ENCODE measurements at places on chromosomes 2 and 18. TPM values are rescaled to one million over a fixed set of nuclear protein-coding genes. Genes with fewer than 3 reads are reported as not detected.

- no peak overlapping the region for H3K27ac ChIP-seq
- no peak for DNase-seq
- H3K27me3 ChIP-seq: no peaks in the 10 kb centered on the region
These were observed 4.1 kb upstream of the LPIN1 start for GRCh38 chr2:11742317-11742701.

- H3K27me3 ChIP-seq: no peaks in the 10 kb centered on the region
- no peak for DNase-seq
- no peaks in the 10 kb centered on the region for H3K4me1 ChIP-seq
- H3K36me3 ChIP-seq: no peaks in the 10 kb centered on the region
- no peak overlapping the region for H3K4me3 ChIP-seq
These were observed 34.0 kb downstream of the ADAM23 start for GRCh38 chr2:206477296-206477695.

- H3K36me3 ChIP-seq: no peaks in the 10 kb centered on the region
- H3K4me3 ChIP-seq: no peak overlapping the region
- H3K4me1 ChIP-seq: no peaks in the 10 kb centered on the region
- H3K27me3 ChIP-seq: no peaks in the 10 kb centered on the region
These were observed 165.0 kb downstream of the ZEB2 start for GRCh38 chr2:144354953-144355352.

DNA sequence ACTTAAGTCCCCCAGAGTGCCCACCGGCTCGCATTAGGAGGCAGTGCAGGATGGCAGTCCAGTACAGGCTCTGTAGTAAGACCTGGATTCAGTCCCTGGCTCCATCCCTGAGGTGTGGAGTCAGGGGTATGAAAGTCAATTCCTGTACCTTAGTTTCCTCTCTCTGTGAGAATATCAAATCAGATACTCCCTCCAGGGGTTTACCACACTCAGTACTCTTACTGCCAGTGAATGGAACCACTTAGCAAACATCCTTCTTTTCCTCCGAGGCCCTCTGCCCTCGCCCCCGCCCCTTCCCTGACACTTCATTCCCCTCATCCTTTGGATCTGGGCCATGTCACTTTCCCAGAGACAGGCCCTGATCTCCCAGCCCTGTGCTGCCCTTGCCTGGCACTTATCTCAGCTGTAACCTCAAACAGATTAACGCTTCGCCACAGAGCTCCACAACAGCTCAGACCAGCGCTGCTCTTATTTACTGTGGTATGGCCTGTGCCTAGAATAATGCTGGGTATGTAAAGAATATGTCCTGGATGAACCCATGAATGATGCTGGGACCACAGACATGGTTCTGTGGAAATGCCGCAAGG is 159.0 kb upstream of the TMEM200C start:
- DNase-seq: no peak
- no peaks in the 10 kb centered on the region for H3K36me3 ChIP-seq
- H3K27me3 ChIP-seq: no peaks in the 10 kb centered on the region
- H3K4me1 ChIP-seq: no peaks in the 10 kb centered on the region
- H3K27ac ChIP-seq: no peak overlapping the region
- H3K4me3 ChIP-seq: no peak overlapping the region

DNA sequence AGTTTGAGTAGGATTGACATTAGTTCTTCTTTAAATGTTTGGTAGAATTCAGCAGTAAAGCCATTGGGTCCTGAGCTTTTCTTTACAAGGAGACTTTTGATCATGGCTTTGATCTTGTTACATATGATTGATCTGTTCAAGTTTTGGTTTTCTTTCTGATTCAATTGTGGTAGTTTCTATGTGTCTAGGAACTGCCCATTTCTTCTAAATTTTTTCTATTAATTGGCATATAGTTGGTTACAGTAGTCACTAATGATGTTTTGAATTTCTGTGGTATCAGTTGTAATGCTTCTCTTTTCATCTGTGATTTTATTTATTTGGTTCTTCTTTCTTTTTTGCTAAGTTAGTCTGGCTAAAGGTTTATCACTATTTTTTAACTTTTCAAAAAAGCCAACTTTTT is 73.3 kb upstream of the DLGAP1 start:
- no peak for DNase-seq
- H3K4me3 ChIP-seq: no peak overlapping the region
- no peaks in the 10 kb centered on the region for H3K4me1 ChIP-seq
- no peaks in the 10 kb centered on the region for H3K36me3 ChIP-seq

GRCh38 chr18:14970027-14970426 is 222.1 kb downstream of the ANKRD30B start:
- H3K27me3 ChIP-seq: no peaks in the 10 kb centered on the region
- H3K36me3 ChIP-seq: no peaks in the 10 kb centered on the region
- DNase-seq: no peak
- no peak overlapping the region for H3K27ac ChIP-seq
- no peak overlapping the region for H3K4me3 ChIP-seq

DNA sequence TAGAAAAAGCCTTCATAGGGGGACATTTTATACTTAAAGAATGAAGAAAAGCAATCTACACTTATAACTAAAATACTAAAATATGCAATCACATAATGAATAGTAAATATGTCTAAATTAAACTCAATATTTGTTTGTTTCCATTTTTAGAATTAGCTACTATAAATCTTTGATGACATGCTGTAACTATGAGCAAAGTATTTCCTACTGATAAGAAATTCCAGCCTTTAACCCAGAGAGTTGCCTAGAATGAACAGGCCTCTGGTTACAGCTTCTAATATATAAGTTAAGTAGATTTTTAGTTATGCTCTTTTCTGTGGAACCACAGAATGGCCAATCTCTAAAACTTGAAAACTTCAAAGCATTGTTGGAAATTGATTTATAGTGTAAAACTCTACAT is 1465.6 kb upstream of the ZEB2 start:
- H3K27me3 ChIP-seq: no peaks in the 10 kb centered on the region
- no peak overlapping the region for H3K27ac ChIP-seq
- no peaks in the 10 kb centered on the region for H3K4me1 ChIP-seq
- DNase-seq: no peak
- no peaks in the 10 kb centered on the region for H3K36me3 ChIP-seq

GRCh38 chr2:7280790-7281189 is 363.6 kb downstream of the RNF144A start:
- H3K36me3 ChIP-seq: no peaks in the 10 kb centered on the region
- no peak for DNase-seq
- H3K4me1 ChIP-seq: no peaks in the 10 kb centered on the region
- no peak overlapping the region for H3K4me3 ChIP-seq
- H3K27me3 ChIP-seq: no peaks in the 10 kb centered on the region
- no peak overlapping the region for H3K27ac ChIP-seq

- H3K4me1 ChIP-seq: no peaks in the 10 kb centered on the region
- no peak overlapping the region for H3K4me3 ChIP-seq
- H3K36me3 ChIP-seq: no peaks in the 10 kb centered on the region
These were observed 14.0 kb downstream of the PXDN start for GRCh38 chr2:1730015-1730927.

GRCh38 chr2:147927053-147927588 is 82.3 kb downstream of the ACVR2A start:
- no peaks in the 10 kb centered on the region for H3K4me1 ChIP-seq
- no peak overlapping the region for H3K4me3 ChIP-seq
- no peak overlapping the region for H3K27ac ChIP-seq
- H3K27me3 ChIP-seq: no peaks in the 10 kb centered on the region
- no peak for DNase-seq
- no peaks in the 10 kb centered on the region for H3K36me3 ChIP-seq

GRCh38 chr2:26640331-26640745 is 828 bp downstream of the CIB4 start:
- no peaks in the 10 kb centered on the region for H3K27me3 ChIP-seq
- H3K4me3 ChIP-seq: no peak overlapping the region
- H3K27ac ChIP-seq: no peak overlapping the region
- H3K36me3 ChIP-seq: no peaks in the 10 kb centered on the region
- H3K4me1 ChIP-seq: no peaks in the 10 kb centered on the region

GRCh38 chr2:215619022-215619958 is 183.4 kb upstream of the FN1 start:
- DNase-seq: no peak
- no peak overlapping the region for H3K27ac ChIP-seq
- H3K4me3 ChIP-seq: no peak overlapping the region

DNA sequence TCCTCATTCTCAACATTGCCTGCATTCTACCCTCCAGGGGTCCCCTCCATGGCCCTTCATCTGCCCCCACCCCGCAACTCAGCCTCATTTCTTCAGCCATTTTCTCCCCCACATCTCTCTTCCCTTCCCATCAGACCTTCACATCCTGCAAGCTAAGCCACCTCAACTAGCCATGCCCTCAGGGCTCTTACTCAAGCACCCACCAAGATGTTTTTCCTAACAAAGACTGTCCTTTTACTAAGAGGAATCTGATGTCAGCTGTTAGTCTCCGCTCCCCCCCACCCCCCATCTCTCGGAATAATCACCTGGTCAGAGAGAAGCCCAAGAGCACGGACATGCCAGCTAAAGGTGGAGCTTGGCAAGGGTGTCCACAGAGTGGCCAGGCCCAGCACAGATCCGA is 4.7 kb upstream of the CAPN10 start:
- H3K27ac ChIP-seq: no peak overlapping the region
- no peaks in the 10 kb centered on the region for H3K27me3 ChIP-seq
- no peak for DNase-seq
- H3K4me1 ChIP-seq: peaks cover 27% of the 10 kb centered on the region
- no peaks in the 10 kb centered on the region for H3K36me3 ChIP-seq

Gene TEKT4
- not detected for total RNA-seq

Gene GCG
- not detected for total RNA-seq

Gene CDH7
- not detected for total RNA-seq

Gene TUBB8B
- not detected for total RNA-seq

Gene DCDC2C
- not detected for total RNA-seq

Gene NYAP2
- not detected for total RNA-seq
